A549 treated with DMSO at 1 μM for 4 hours (cell line): ENCODE measurements at places on chromosomes 2 and 18. TPM values are rescaled to one million over a fixed set of nuclear protein-coding genes. Genes with fewer than 3 reads are reported as not detected.

RAB17 gene
- total RNA-seq = 0.05 to 0.10 TPM (median 0.10 TPM) in 3 of 5 replicates, not detected in the others

XDH gene
- 1.1 to 1.8 TPM (median 1.4 TPM) in 5 replicates for total RNA-seq

DAW1 gene
- 1.6 to 2.7 TPM (median 1.7 TPM) in 5 replicates for total RNA-seq

SOWAHC gene
- 18.9 to 23.7 TPM (median 21.1 TPM) in 5 replicates for total RNA-seq

ZNF532 gene
- 22.3 to 29.1 TPM (median 25.9 TPM) in 5 replicates for total RNA-seq

DUSP2 gene
- 0.20 to 0.57 TPM (median 0.51 TPM) in 5 replicates for total RNA-seq

GPAT2 gene
- not detected in 5 replicates for total RNA-seq

COL4A3 gene
- total RNA-seq = 0.40 to 1.0 TPM (median 0.72 TPM) in 5 replicates

SCYGR6 gene
- total RNA-seq = not detected in 5 replicates

SGPP2 gene
- total RNA-seq = 0.15 to 0.31 TPM (median 0.20 TPM) in 5 replicates

TFPI gene
- total RNA-seq = 41.4 to 72.0 TPM (median 62.0 TPM) in 5 replicates

FZD7 gene
- 5.9 to 8.4 TPM (median 7.4 TPM) in 5 replicates for total RNA-seq

FBXO15 gene
- 0.51 to 1.6 TPM (median 0.88 TPM) in 5 replicates for total RNA-seq

FAM237A gene
- not detected in 5 replicates for total RNA-seq

NYAP2 gene
- 0.02 to 0.03 TPM (median 0.02 TPM) in 3 of 5 replicates, not detected in the others for total RNA-seq

KCNS3 gene
- total RNA-seq = 1.1 to 1.4 TPM (median 1.2 TPM) in 5 replicates

CRYBA2 gene
- 0.18 TPM in 1 of 5 replicates, not detected in the others for total RNA-seq

GNAL gene
- 6.7 to 7.8 TPM (median 6.8 TPM) in 5 replicates for total RNA-seq

GNLY gene
- total RNA-seq = 0.54 TPM in 1 of 5 replicates, not detected in the others

ZFP36L2 gene
- total RNA-seq = 19.3 to 28.8 TPM (median 27.2 TPM) in 5 replicates

RMDN2 gene
- 4.4 to 5.1 TPM (median 4.8 TPM) in 5 replicates for total RNA-seq

C2orf72 gene
- 4.6 to 8.6 TPM (median 6.5 TPM) in 5 replicates for total RNA-seq

ADCYAP1 gene
- total RNA-seq = not detected in 5 replicates

CYP27A1 gene
- total RNA-seq = 0.03 to 0.34 TPM (median 0.19 TPM) in 4 of 5 replicates, not detected in the other

CAVIN2 gene
- 7.9 to 11.9 TPM (median 10.8 TPM) in 5 replicates for total RNA-seq
